ENCODE measurements at places on chromosomes 7 and 10.
A peak's percentile ranks its signal among the peaks of the same experiment; 100 is the strongest.

DNA sequence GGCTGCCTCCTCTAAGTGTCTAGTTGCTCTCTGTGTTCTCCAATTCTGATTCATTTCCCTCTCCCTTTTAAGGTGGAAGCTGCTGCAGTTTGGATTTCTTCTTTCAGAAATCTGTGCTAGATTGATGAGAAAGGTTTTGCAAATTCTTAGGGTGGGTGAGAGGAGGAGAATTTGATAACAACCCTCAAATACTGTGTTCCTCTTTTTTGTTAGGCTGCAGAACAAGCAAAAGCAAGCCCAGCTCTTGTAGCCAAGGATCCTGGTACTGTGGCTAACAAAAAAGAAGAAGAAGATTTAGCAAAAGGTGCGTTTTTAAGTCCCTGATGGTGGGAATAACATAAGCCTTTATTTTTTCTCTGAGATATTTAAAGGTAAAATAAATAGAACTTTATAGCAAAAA lies 49.1 kb downstream of the STAM start:
- DNase-seq, result no peak

- no peak for DNase-seq
These were observed 131.0 kb downstream of the CXCL12 start for GRCh38 chr10:44253769-44254462.

GRCh38 chr10:129339841-129340240 lies 127.2 kb upstream of the MGMT start:
- DNase-seq, result no peak

- no peak for DNase-seq
These were observed 193.9 kb upstream of the BMPER start for GRCh38 chr7:33711231-33712019.

GRCh38 chr7:190196-190595 lies 2.2 kb upstream of the FAM20C start:
- DNase-seq, result no peak

DNA sequence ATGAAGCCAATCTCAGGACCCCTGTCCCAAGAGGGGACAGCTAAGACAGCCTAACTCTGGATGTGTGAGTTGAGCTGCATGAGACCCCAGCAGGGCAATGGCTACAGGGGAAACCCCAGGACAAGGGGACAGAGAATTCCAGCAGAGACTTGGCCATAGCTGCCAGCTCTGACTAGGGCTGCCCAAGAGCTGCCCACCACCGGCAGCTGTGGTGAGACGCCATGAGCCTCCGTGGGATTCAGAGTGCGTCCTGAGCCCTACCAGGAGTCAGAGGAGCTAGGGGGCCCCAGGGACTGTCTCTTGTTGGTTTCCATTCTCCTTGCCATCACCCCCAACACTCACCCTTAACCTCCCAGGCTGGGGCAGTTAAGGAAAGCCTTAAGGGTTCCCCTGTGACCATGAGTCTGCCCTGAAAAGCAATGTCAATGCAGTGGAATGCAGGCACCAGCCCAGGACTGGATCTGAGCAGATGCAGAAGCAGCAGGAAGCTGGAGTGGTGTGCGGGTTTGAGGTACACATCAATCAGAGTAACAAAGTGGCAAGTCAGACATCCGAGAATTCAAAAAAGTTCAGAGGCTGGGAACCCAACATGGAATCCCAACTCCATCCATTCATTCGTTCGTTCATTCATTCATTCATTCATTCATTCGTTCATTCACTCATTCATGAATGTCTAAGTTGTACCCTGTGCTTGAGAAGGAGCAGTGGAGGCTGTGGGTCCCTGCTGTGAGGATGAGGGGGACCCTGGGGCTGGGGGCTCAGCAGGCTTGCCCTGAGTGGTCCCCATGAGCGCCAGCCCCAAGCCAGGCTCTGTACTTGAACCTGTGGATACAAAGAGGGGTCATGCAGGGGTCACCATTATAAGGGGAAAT lies 52.9 kb downstream of the C10orf120 start:
- no peak for DNase-seq

DNA sequence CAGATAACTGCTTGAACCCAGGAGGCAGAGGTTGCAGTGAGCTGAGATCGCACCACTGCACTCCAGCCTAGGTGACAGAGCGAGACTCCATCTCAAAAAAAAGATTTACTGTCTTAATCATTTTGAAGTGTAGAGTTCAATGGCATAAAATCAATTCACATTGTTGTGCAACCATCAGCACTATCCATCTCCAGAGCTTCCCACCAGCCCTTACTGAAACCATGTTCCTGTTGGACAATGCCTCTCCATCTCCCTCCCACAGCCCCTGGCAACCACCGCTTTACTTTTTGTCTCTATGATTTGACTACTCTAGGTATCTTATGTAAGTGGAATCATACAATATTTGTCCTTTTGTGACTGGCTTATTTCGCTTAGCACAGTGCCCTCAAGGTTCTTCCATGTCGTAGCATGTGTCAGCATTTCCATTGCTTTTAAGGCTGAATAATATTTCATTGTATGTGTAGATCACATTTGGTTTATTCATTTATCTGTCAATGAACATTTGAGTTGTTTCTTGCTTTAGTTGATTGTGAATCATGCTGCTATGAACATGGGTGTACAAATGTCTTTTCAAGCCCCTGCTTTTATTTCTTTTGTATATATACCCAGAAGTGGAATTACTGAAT lies 33.1 kb downstream of the NACAD start:
- no peak for DNase-seq

- no peak for DNase-seq
These were observed 224.1 kb downstream of the CCSER2 start for GRCh38 chr10:84552478-84552877.

- no peak for DNase-seq
These were observed 30.0 kb upstream of the PRKAR1B start for GRCh38 chr7:756928-757560.

GRCh38 chr7:28298870-28299518 lies 113.3 kb upstream of the CREB5 start:
- peak; percentile 69 for DNase-seq

GRCh38 chr10:124704428-124705380 lies 39.5 kb downstream of the FAM53B start:
- no peak for DNase-seq

DNA sequence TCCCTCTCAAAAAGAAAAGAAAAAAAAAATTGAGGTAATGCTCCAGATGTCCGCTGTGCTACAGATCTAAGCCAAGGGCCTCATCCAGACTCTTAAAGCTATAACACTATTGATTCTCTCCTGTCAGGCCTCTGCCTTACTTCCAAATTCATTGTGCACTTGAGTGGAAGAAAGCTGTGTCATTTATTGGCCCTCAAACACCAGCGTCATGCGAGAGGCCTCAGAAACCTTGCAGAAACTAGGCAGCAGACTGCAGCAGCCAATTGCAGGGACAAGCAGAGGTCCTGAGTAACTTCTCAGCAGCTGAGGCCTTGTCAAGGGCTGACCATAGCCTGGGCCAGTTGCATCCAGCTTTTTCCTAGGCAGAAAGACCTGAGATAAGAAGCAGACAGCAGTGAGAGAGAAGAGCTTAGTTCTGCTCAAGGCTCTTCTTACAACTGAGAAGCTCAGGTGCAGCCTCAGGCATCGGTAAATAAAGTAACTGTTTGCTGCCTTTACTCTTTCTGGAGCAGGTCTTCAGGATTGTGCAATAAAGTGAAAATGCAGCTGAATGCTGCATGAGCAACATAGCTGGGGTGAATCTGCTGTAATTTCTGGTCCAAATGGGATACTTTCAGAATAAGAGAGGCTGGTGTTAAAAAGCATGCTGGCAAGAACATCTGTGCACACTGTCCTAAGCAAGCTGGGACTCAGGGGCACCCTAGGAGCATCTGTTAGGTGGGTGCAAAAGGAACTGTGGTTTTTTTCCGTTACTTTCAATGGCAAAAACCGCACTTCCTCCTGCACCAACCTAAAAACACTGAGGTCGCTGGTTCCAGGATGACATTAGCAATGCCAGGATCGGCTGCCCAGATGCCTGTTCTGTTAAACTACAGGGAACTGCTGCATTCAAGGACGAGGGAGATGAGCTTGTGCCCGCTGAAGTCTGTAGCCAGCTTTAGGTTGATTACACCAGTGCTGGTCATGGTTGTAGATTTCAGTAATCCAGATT lies 181.8 kb upstream of the PFKP start:
- DNase-seq, result no peak

DNA sequence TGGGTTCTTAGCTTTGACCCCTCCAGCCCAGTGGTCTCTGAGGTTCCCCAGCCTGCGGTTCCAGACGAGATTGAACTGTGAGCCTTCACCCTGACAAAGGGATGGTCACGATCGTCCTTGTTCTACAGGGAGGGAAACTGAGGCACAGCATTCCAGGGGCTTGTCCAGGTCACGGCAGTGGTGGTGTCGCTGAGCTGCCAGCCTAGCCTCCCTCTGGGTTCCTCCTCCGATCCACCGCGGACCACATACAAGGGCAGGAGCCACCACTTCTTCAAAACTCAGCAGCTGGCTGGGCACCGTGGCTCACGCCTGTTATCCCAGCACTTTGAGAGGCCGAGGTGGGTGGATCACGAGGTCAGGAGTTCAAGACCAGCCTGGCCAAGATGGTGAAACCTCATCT lies 35.8 kb downstream of the ELFN1 start:
- no peak for DNase-seq

GRCh38 chr7:18320971-18321567 lies 174.5 kb upstream of the HDAC9 start:
- DNase-seq, result peak; percentile 17

DNA sequence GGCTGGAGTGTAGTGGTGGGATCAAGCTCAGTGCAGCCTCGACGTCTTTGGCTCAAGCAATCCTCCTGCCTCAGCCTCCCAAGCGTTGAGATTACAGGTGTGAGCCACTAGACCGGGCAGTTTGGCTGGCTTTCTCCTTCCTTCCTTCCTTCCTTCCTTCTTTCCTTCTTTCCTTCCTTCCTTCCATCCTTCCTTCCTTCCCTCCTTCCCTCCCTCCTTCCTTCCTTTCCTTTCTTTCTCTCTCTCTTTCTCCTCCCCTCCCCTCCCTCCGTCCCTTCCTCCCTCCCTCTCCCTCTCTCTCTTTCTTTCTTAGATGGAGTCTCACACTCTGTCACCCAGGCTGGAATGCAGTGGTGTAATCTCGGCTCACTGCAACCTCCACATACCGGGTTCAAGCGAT lies 7.6 kb upstream of the VPS37D start:
- no peak for DNase-seq

DNA sequence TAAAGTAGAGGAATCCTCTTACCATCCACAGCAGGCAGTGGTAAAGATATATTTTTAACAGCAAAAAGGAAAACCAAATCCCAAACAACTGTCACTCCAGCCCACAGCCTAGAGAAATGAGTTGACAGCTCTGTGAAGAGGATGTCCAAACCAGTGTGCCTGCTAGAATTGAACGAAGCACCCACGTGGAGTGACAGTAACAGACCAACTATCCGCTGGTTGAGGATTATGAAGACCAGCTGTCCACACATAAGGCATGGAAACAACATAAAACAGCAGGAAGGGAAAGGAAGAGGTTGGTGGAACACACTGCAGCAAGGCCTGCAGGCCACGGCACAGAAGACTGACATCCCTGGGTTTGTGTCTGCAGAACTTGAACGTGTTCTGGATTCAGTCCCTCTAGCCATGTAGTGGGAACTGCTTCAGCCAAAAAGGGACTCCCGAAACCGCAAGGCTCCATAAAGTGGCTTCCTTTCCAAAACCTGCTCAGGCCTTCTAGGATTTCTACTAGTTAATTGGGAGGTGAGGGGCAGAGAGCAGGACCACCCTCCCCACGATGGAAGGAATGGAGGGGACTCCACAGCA lies 324.4 kb downstream of the BICC1 start:
- no peak for DNase-seq

- no peak for DNase-seq
These were observed 79.3 kb upstream of the PDGFA start for GRCh38 chr7:598899-599298.

GRCh38 chr10:818010-818409 lies 113.5 kb downstream of the LARP4B start:
- no peak for DNase-seq

DNA sequence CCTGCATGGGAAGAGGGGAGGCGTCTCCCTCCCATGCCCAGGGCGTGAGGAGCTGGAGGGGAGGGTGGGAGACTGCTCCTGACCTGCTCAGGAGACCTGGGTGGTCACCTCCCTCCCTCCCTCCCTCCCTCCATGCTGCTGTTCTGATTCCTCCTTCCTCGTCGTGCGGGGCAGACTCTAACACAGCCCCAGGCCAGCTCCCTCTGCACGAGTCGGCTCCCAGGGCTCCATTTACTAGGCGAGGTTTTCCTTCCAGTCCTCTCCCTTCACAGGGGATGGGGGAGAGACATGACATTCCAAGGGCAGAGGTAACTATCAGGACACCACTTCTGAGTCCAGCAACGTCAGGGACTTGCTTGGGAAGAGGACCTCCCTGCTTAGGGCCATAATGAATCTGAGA lies 23.6 kb downstream of the VIPR2 start:
- no peak for DNase-seq

- no peak for DNase-seq
These were observed 27.7 kb downstream of the ZCCHC24 start for GRCh38 chr10:79417731-79418130.

DNA sequence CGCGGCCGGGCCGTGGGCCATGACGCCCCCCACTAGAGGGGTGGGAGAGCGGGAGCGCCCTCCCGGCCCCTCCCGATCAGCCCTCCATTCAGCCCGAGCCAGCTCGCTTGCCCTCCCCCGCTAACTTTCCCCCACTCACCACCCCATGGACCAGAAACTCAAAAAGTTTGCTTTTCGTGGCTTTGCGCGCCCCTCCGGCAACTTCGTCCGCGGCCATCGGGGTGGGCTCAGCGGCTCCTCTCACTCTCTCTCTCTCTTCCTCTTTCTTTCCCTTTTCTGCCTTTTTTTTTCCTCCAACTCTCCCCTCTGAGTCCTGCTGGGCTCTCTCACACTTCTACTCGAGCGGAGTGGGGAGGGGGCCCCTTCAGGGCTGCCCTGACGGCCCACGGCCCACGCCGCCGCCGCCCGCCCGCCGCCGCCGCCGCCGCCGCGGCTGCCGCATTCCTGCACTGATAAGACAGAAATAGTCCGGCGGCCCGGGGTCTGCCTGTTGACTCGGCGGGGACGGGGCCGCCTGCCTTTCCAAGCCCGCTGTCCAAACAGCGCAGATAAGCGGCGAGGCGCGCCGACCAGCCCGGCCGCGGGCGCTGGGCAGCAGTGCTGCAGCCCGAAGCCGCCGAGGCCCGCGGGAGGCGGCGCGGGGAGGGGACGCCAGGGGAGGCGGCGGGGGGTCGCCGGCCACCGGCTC lies at the start of gene SMARCD3:
Gene SMARCD3 (minus strand): TSS at position 349 of the 688 bp plus-strand sequence. CDS start 132 bp downstream, at position 217.
- DNase-seq, result peak; percentile 76

GRCh38 chr7:141960687-141961422 lies 12.7 kb downstream of the TAS2R38 start:
- DNase-seq, result no peak

DNA sequence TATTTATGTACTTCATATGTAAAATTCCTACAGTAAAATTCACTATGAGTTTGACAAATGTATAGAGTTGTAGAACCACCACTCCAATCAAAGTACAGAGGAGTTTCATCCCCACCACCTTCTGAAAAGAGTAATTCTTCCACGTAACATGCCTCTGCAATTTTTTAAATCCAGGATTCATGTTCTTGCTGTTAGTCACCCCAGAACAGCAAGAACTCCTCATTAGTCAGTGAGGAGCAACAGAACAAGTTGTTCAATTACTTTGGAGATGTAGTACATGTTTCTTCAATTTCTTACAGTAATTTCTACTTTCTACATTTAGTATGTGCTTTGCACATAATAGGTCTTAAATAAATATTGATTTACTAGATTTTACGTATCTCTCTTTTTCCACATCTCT lies 248.1 kb downstream of the ABCA13 start:
- DNase-seq, result no peak

- DNase-seq, result no peak
These were observed 5.0 kb upstream of the CELF2 start for GRCh38 chr10:11012421-11013295.

GRCh38 chr7:135729230-135729629 lies 1.2 kb upstream of the SLC13A4 start:
- no peak for DNase-seq

GRCh38 chr10:117431160-117431559 lies 55.9 kb upstream of the PDZD8 start:
- DNase-seq, result no peak
